ENCODE measurements at places on chromosomes 16 and 17.
A peak's percentile ranks its signal among the peaks of the same experiment; 100 is the strongest.

- no peak for DNase-seq
Observed at GRCh38 chr17:82202981-82203380, 9.7 kb downstream of the CCDC57 start.

- no peak for DNase-seq
Observed at GRCh38 chr17:57953219-57953618, 2.0 kb downstream of the CUEDC1 start.

GRCh38 chr16:11152677-11153331 is 103.2 kb downstream of the SOCS1 start:
- no peak for DNase-seq

GRCh38 chr17:17609121-17609520 is 17.6 kb upstream of the PEMT start:
- DNase-seq = no peak

DNA sequence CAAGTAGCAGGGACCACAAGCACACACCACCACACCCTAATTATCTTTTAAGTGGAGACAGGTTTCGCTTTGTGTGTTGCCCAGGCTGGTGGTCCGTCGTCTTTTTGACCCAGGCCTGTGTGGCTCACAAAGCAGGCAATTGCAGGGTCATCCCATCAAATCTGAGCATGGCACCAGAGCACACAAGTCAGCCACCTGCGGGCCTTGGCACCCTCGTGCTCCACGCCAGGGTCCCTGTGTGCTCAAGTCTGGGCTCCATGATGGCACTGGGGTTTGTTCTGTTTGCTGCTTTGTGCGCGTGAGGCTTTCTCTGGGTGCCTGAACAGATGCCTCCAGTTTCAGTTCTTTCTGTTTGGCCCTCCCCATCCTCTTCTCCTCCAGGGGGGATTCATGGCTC is 2.4 kb upstream of the CAPN15 start:
- DNase-seq = no peak

DNA sequence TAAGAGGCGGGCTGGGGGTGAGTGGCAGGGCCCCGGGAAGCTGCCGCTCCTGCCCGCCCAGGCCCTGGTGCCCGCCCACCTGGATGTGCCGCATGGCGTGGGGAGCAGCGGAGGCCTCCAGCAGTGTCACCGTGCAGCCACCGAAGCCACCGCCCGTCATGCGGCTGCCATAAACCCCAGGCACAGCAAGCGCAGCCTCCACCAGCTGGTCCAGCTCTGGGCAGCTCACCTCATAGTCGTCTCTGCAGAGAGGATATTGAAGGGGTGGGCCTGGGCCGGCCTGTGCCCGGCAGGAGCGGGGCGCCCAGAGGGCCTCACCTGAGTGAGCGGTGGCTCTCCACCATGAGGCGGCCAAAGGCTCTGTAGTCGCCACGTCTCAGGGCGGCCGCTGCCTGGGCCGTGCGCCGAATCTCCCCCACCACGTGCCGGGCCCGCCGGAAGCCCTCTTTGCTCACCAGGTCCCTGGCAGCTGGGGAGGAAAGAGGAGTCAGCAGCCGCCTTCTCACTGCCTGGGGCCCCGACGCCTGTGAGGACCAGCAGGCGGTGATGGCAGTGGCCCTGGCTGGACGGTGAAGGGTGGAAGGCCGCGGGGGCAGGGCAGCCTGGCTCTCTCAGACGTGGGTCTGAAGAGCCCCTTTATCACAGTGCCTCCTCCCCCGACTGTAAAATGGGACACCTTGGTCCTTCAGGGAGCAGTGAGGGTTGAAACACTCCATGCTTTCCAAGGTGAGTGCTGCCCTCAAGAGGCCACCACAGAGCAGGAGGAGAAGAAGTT is 6.7 kb downstream of the GALK1 start:
- peak; percentile 18 for DNase-seq

DNA sequence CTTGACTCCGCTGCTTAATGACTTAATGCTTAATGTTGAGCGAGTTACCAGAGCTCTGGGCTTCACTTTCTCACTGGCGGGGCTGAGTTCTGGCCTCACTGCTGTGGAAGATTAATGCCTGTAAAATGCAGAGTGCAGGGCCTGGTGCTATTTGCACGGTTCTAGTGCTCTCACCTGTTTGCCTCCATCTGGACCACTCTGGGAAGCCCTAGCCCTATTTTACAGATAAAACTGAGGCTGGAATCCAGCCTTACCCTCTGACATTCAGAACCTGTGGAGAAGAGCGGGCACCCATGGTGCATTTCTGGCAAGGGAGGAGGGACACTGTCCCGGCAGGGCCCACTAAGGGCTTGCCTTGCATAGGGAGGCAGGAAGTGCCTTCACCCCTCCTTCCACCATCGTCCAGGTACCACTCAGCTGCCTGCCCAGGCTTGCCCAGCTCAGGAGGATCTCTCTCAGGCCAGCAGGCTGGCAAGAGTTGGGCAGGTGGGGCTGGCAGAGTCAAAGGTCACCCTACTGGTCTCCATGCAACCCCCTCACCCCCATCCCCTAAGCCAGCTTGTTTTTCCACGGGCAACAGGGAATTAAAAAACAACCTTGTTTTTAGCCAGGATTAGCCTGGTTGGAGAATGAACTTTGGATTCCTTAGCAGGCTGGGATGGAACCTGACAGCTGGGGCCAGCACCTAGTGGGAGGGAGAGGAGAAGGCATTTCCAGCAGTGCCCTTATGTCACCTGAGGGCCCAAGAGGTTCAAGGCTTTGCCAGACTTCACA is 4.1 kb upstream of the UBALD1 start:
- no peak for DNase-seq

GRCh38 chr17:10060526-10060925 is 137.9 kb downstream of the GAS7 start:
- DNase-seq = no peak

DNA sequence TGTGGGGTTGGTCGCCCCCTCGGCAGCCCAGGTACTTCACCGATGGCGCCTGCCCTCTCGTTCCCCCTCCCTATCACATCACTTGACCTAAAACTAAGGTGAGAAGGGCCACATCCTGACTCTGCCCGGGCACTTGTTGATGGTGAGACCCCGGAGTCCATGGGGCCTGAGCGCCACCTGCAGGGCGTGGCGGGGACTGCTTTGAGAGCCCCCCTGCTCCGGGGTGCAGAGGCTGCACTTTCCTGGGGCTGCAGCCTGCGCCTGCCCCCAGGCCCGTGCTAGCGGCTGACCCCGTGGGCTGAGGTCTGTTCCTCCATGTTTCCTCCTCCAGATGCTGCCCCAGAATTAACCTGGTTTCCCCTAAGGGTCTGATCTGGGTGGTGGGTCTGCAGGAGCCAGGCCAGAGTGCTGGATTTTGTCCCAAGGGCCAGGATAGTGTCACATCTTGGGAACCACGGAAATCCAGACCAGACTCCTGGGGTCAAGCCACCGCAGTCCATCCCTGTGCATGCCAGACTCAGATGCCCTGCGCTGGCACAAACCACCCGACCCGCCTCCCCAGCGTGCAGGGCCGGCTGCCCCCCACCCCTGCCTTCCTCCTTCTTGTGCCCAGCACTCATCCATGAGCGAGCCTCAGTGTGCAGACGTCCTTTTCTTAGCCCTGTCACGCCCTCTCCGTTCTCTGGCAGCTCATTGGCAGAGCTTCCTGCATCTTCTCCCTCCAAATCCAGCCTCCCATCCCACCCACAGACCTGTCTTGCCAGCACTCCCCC is 2.7 kb downstream of the NDUFAF8 start:
- DNase-seq = no peak

DNA sequence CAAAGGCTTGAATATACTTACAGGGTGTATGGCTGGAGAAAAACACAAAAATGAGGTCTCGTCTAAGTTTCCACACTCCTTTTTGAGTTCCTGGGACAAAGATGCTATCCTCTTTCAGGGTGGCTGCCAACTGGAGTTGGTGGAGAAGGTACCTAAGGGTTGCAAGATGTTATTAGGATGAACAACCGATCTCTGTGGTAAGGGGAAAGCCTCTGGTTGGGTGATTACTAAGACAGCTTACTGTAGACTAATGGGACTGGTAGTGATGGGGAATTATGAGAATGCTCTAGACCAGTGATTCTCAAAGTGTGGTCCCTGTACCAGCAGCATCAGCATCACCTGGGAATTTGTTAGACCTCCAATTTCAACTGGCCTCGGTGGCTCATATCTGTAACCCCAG is 6.0 kb downstream of the ADAT1 start:
- DNase-seq = no peak

DNA sequence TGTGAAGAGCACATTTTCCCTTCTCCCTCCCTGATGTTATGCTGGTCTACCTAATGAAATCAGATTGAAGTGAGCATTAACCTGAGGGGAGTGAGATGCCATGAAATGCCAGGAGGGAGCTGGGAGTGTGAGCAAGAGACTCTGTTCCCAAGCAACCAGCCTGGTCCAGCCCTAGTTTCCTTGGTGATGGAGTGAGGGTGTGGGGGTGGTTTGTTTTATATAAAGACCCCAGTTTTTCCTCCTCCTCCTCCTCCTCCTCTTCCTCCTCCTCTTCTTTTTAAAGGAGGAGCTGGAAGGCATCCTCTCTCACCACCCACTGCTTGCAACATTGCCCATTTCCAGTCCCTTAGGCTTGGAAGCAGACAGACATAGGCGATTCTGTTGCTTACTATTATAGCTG is 97.1 kb downstream of the DNAH3 start:
- no peak for DNase-seq

- no peak for DNase-seq
Observed at GRCh38 chr17:14346801-14347200, 45.9 kb downstream of the HS3ST3B1 start.

GRCh38 chr16:71555230-71555891 is 21.5 kb downstream of the TAT start:
- no peak for DNase-seq

- no peak for DNase-seq
Observed at GRCh38 chr17:42922294-42922693, 21.7 kb downstream of the G6PC1 start.

DNA sequence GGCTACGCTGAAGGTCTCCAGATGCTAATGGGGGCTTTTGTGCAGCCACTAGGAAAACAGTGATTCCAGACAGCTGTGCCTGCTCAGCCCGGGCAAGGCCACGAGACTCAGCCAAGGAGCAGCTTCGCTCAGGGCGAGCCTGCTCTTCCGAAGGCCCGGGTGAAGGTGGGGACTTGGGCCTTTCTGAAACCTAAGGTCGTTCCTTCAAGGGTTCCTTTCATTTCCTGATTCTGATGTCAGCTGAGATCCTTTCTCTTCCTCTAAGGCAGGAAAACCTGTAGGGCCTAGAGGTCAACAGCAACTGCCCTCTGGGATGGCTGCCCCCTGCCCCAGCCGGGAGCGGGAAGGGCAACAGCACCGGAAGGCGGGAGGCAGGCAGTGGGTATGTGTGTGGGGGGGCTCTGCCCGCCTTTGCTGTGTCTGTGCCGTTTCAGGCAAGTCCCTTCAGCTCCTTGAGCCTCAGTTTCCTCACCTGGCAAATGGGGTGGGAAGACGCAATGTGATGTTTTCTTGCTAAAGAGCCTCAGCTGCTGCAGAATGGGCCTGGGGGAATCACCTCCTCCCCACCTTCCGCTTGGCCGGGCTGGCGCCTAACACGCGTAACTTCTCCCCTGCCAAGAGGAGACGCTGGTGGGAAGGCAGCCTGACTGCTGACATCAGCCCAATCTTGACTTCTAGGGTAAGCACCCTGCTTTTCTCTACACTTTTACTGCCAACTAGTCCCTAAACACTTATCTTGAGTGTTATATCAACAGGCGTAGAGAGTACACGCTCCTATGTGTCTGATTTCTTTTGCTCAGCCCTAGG is 32.8 kb downstream of the IRF8 start:
- no peak for DNase-seq

- no peak for DNase-seq
Observed at GRCh38 chr17:69388822-69389442, 25.6 kb upstream of the MAP2K6 start.

GRCh38 chr16:57781741-57782606 is 20.3 kb downstream of the KIFC3 start:
- no peak for DNase-seq

- no peak for DNase-seq
Observed at GRCh38 chr17:37168731-37169353, 206.9 kb upstream of the C17orf78 start.

GRCh38 chr16:54006693-54007092 is 279.9 kb downstream of the IRX3 start:
- DNase-seq = no peak

DNA sequence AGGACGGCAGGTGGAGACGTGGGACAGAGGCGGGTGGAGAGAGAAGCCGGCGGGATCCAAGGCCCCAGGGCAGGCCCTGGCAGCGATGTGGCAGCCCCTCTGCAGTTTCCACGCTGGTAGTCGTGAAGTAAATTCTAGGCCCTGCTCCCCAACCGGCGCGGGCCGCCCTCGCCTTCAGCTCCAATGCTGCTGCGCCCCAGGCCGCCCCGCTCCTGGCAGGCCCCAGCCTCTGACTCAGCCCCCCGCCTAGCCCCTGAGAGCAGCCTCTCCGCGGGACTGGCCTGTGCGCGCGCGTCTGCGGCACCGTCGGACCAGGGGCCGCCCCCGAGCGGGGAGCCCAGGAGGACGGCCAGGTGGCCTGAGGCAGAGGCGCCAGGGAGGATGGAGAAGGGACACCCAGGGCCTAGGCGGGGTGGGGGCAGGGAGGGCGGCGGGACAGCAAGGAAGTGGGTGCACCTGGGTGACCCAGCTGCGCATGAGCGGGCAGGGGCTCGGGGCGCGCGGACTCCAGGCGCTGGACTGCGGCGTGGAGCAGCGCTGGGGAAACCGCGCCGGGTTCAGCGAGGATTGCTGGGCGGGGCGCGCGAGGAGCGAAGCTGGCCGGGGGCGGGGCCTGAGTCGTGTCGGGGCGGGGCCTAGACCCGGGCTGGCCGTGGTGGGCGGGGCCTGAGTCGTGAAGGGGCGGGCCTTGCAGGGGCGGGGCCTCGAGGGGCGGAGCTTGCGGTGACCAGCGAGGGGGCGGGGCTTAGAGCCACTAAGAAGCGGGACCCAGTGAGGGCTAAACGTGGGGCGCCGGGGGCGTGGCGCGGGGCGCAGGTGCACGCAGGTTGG is 29.6 kb downstream of the ZNF778 start:
- peak; percentile 92 for DNase-seq

DNA sequence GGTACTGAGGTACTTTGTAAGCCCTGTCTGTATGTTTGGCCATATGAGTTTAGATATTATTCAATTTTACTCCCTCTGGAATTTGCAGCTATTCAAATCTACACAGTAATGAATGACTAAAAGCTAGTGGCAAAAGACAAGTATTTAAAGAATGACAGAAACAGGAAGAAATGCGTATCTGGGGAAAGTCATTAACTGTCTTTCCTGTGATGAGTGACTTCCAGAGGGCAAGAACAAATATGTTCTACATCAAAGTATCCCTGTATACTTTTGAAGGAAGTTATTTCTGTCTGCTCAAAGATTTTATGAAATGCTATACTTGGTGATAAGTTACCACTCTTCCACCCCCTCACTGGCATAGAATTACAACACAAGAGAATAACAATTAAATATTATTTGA is 489.3 kb upstream of the SOX9 start:
- DNase-seq = no peak

All from posterior cingulate gyrus (tissue), 11 donors.